Uterus (tissue), 4 donors: ENCODE measurements at places on chromosomes 7 and 10. TPM values are rescaled to one million over a fixed set of nuclear protein-coding genes. Genes with fewer than 3 reads are reported as not detected.

DNA sequence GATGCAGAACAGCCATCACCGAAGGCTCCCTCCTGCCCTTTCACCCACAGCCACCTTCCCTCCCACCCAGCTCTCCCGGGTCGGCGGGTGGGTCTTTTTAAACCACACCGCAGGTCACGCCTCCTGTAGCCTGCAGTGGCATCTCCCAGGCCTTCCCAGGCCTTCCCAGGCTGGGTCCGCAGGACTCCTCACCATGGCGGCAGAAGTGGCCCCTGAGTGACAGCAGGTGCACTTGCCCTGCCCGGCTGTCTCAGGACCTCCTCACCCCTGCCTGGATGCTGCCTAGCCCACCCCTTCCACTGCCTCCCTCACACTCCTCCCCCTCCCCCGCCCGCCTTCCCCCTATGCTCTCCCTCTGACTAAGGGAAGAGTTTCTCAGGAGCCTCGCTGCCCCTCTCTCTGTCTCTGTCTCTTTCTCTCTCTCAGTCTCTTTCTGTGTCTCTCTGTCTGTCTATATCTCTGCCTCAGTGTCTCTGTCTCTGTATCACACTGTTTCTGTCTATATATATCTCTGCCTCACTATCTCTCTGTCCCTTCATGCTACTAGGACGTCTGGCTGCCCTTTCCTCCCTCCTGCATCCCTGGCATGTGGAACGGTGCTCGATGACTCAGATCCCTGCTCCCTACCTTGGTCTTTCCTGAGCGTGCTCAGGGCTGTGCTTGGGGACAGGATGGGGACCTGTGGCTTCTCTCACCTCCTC is 57.5 kb downstream of the GLRX3 start:
- no peak for DNase-seq

GRCh38 chr10:11869219-11869618 is 46.1 kb downstream of the PROSER2 start:
- DNase-seq = no peak

GRCh38 chr7:147400221-147400689 is 1190.3 kb upstream of the C7orf33 start:
- DNase-seq = no peak

DNA sequence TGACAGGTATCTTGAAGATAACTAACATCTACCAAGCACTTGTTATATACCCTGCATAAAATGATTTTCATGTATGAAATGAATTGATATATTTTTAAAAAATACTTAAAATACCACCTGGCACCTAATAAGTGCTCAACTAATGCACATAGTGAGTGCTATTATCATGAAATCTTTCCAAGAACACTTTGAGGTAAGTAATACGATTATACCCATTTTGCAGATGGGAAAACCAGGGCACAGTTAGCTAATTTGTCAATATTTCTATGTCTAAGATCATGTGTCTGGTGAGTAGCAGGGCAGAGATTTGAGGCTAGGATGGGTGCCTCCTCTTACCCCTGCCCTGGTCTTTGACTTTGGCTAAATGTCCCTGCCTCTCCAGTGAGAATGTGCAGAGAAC is 6.1 kb downstream of the DMBT1 start:
- no peak for DNase-seq

GRCh38 chr7:1856888-1857441 is 186.9 kb downstream of the ELFN1 start:
- DNase-seq = no peak

The PARP12 gene
- total RNA-seq = 62.5 TPM
